ENCODE measurements at places on chromosomes 13 and 19. TPM values are rescaled to one million over a fixed set of nuclear protein-coding genes. Genes with fewer than 3 reads are reported as not detected.

GRCh38 chr19:56601375-56601774 lies 6.3 kb downstream of the ZNF71 start:
- no peaks in the 10 kb centered on the region for H3K27me3 ChIP-seq
- H3K4me3 ChIP-seq, result no peak overlapping the region
- H3K27ac ChIP-seq, result no peak overlapping the region
- H3K36me3 ChIP-seq, result peaks cover 50% of the 10 kb centered on the region
- no peaks in the 10 kb centered on the region for H3K4me1 ChIP-seq
- DNase-seq, result no peak

- H3K36me3 ChIP-seq, result no peaks in the 10 kb centered on the region
- H3K27me3 ChIP-seq, result no peaks in the 10 kb centered on the region
- no peak overlapping the region for H3K4me3 ChIP-seq
- peak overlapping the region; percentile 0 for H3K27ac ChIP-seq
- peak; percentile 43 for DNase-seq
Measured at GRCh38 chr13:75621147-75621546, 15.0 kb upstream of the LMO7 start.

- H3K36me3 ChIP-seq, result no peaks in the 10 kb centered on the region
- H3K4me1 ChIP-seq, result no peaks in the 10 kb centered on the region
- no peak overlapping the region for H3K27ac ChIP-seq
- H3K4me3 ChIP-seq, result no peak overlapping the region
- H3K27me3 ChIP-seq, result no peaks in the 10 kb centered on the region
Measured at GRCh38 chr13:73220966-73221720, 162.3 kb downstream of the KLF5 start.

The PRSS57 gene
- not detected for total RNA-seq

The AXL gene
- 0.92 TPM for total RNA-seq

DNA sequence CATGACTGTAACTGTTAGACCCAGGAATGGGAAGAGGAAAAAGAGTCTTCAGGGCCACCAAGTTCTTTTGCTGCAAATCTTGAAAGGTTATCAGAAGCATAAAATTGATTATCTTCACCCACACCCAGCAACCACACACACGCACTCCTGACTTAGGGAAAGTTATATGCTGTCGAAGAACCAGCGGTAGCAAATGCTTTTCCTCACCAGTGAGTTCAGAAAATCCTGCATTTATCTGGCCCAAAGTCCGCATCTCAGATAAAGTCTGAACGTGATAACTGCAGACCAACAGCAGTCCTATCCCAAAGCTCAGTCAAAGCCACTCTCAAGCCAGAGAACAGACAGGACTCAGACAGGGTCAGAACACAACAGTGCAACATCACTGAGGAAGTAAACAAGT lies 115.6 kb downstream of the IRS2 start:
- no peak for DNase-seq
- H3K4me1 ChIP-seq, result peaks cover 42% of the 10 kb centered on the region
- no peaks in the 10 kb centered on the region for H3K27me3 ChIP-seq
- H3K36me3 ChIP-seq, result no peaks in the 10 kb centered on the region
- no peak overlapping the region for H3K27ac ChIP-seq
- no peak overlapping the region for H3K4me3 ChIP-seq

The ZNF793 gene
- total RNA-seq, result 0.83 TPM

DNA sequence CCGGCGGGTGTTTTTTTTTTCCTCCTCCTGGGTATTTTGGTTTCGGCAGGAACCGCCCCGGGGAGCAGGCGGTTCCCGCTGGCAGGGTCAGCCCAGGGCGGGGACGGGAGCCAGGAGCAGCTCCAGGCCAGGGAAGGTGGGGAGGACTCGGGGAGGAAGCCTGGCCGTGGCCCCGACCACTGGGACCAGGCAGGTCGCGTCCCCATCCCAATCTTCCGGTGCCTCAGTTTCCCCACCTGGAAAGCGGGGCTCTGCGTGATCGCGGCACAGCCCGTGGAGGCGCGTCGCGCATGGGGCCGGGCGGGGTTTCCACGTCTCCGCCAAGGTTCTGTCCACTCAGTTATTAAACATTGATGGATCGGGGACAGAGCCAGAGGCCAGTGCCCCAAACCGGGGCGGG lies 34.8 kb downstream of the IL12RB1 start:
- no peaks in the 10 kb centered on the region for H3K27me3 ChIP-seq
- H3K27ac ChIP-seq, result no peak overlapping the region
- no peaks in the 10 kb centered on the region for H3K36me3 ChIP-seq
- H3K4me3 ChIP-seq, result no peak overlapping the region
- no peak for DNase-seq

DNA sequence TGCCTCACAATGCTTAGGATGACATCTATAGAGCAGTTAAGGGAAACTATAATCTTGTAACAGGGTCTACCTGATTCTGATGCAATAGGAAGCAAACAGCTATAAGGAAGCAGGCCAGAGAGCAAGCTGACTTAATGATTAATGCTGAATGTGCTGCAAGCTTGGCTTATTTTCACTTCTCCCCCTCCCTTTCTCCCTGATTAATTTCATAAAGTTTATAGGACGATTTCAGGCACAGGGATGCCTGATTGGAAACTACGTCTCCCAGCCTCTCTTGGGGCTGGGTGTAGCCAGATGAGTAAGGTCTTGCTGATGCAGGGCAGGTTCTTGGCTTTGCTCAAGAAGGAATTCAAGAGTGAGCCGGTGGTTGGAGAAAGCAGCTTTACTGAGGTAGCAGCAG lies 82.8 kb upstream of the MRI1 start:
- no peaks in the 10 kb centered on the region for H3K36me3 ChIP-seq
- DNase-seq, result no peak
- H3K4me1 ChIP-seq, result peaks cover 11% of the 10 kb centered on the region
- no peaks in the 10 kb centered on the region for H3K27me3 ChIP-seq
- H3K27ac ChIP-seq, result no peak overlapping the region
- no peak overlapping the region for H3K4me3 ChIP-seq

The TNNT1 gene
- 37.6 TPM for total RNA-seq

- no peak overlapping the region for H3K27ac ChIP-seq
- H3K36me3 ChIP-seq, result no peaks in the 10 kb centered on the region
- no peaks in the 10 kb centered on the region for H3K4me1 ChIP-seq
Measured at GRCh38 chr13:111614009-111614408, 293.6 kb downstream of the TEX29 start.

DNA sequence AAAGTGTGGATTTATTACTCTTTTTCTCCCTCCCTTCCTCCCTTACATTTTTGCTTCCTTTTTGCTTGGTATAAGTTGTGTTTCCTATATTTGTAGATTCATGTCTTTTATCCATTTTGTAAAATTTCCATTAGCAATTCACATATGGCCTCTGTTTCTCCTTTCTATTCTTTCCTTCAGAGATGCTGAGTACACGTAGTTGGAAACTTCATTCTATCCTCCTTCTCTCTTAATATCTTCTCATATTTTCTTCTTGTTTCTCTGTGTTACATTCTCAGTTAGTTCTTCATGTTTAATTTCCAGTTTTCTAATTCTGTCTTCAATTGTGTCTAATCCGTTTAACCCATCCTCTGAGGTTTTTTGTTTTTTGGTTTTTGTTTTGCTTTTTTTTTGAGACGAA lies 188.9 kb downstream of the ZIC5 start:
- no peak overlapping the region for H3K4me3 ChIP-seq
- H3K27ac ChIP-seq, result no peak overlapping the region
- DNase-seq, result no peak
- no peaks in the 10 kb centered on the region for H3K27me3 ChIP-seq
- H3K36me3 ChIP-seq, result no peaks in the 10 kb centered on the region

GRCh38 chr13:37797631-37798030 lies 71.9 kb downstream of the TRPC4 start:
- no peaks in the 10 kb centered on the region for H3K27me3 ChIP-seq
- H3K4me1 ChIP-seq, result peaks cover 13% of the 10 kb centered on the region
- no peaks in the 10 kb centered on the region for H3K36me3 ChIP-seq
- no peak overlapping the region for H3K27ac ChIP-seq
- no peak overlapping the region for H3K4me3 ChIP-seq
- DNase-seq, result no peak

The ZNF576 gene
- 19.2 TPM for total RNA-seq

GRCh38 chr19:32649751-32650150 lies 25.2 kb downstream of the ANKRD27 start:
- no peaks in the 10 kb centered on the region for H3K36me3 ChIP-seq
- DNase-seq, result no peak
- no peak overlapping the region for H3K4me3 ChIP-seq
- H3K27me3 ChIP-seq, result no peaks in the 10 kb centered on the region
- H3K27ac ChIP-seq, result no peak overlapping the region

- H3K27me3 ChIP-seq, result no peaks in the 10 kb centered on the region
- H3K4me1 ChIP-seq, result no peaks in the 10 kb centered on the region
- no peak overlapping the region for H3K27ac ChIP-seq
Measured at GRCh38 chr13:50261130-50261901, 246.1 kb downstream of the KCNRG start.

The RDH8 gene
- total RNA-seq, result not detected

- H3K27ac ChIP-seq, result no peak overlapping the region
- DNase-seq, result no peak
- H3K4me1 ChIP-seq, result peaks cover 25% of the 10 kb centered on the region
- H3K27me3 ChIP-seq, result no peaks in the 10 kb centered on the region
- no peaks in the 10 kb centered on the region for H3K36me3 ChIP-seq
Measured at GRCh38 chr19:31146015-31146414, 203.2 kb downstream of the TSHZ3 start.

- no peaks in the 10 kb centered on the region for H3K4me1 ChIP-seq
- H3K27ac ChIP-seq, result no peak overlapping the region
- H3K27me3 ChIP-seq, result no peaks in the 10 kb centered on the region
- H3K36me3 ChIP-seq, result no peaks in the 10 kb centered on the region
- no peak overlapping the region for H3K4me3 ChIP-seq
Measured at GRCh38 chr13:44489751-44490150, 86.4 kb downstream of the TSC22D1 start.

The KHSRP gene
- 671 TPM for total RNA-seq

- DNase-seq, result no peak
- H3K4me3 ChIP-seq, result no peak overlapping the region
- H3K27ac ChIP-seq, result no peak overlapping the region
- H3K36me3 ChIP-seq, result peaks cover 31% of the 10 kb centered on the region
- H3K4me1 ChIP-seq, result no peaks in the 10 kb centered on the region
- H3K27me3 ChIP-seq, result no peaks in the 10 kb centered on the region
Measured at GRCh38 chr13:114303700-114304327, 10.5 kb upstream of the CHAMP1 start.

The ZNF625 gene
- total RNA-seq, result 9.1 TPM

- H3K27ac ChIP-seq, result no peak overlapping the region
- H3K4me3 ChIP-seq, result no peak overlapping the region
Measured at GRCh38 chr19:18029617-18030338, 21.8 kb downstream of the ARRDC2 start.

The KLHL1 gene
- total RNA-seq, result not detected

The AP1M2 gene
- total RNA-seq, result 2.5 TPM

DNA sequence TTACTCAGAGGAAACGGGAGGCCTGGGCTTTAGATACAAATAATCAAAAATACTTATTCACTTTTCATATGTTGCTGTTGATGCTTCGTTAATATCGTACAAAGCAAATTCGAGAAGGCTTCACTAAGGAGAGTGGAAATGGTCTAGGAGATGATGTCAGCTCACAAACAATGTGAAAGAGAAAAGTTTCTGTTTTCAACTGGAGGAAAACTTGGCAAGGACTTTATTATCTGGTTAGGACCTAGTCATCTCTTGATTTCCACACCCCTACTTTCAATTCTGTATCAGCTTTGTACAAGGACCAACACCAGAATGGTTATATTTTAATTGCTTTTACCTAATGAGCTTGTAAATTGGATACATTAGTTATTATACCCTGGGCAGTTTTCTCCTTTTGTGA lies 88.0 kb downstream of the SLC10A2 start:
- H3K36me3 ChIP-seq, result no peaks in the 10 kb centered on the region
- no peak overlapping the region for H3K27ac ChIP-seq

DNA sequence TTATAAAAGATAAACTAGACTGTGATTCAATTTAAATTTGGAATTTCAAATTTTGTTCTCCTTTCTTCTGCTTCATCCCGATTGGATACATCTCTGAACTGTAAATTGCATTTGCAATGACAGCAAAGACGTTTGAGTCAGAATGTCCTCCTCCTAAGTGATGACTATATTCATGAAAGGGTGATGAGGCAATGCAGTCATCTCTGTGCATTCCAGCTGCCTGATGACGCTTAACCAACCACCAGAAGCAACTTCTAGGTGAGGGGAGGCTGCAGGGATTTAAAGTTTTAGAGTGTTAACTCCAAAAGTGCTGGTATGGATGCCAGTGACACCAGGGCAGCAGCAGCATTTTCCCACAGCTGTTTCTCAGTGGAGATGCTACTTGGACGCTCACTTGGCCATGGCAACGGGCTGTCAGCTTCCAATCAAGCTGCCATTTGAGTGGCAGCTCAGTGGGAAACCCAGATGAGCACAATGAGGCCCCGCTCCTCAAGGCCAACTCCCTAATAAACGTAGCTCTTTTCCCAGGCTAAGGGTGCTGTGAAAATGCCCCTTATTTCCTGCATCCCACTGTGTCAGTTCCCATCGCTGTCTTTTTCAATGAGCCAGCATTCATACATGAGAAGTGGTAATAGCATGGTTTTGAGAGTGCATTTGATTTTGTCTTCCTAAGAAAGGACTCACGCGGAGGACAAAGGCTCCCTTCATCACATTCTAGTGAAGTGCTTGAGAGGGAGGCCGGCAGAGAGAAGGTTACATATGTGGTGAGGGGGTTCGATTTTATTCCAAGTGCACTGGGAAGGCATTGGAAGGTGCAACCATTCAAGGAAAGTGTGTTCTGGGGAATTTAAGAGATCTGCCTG lies 45.2 kb upstream of the AMER2 start:
- no peak overlapping the region for H3K4me3 ChIP-seq
- H3K27ac ChIP-seq, result no peak overlapping the region
- DNase-seq, result peak; percentile 90
- no peaks in the 10 kb centered on the region for H3K36me3 ChIP-seq
- peaks cover 7% of the 10 kb centered on the region for H3K4me1 ChIP-seq
- no peaks in the 10 kb centered on the region for H3K27me3 ChIP-seq

The COL4A2 gene
- 193 TPM for total RNA-seq
